Large intestine (tissue), 12 donors: ENCODE measurements at places on chromosomes 5 and 9. TPM values are rescaled to one million over a fixed set of nuclear protein-coding genes. Genes with fewer than 3 reads are reported as not detected.
A peak's percentile ranks its signal among the peaks of the same experiment; 100 is the strongest.

DNA sequence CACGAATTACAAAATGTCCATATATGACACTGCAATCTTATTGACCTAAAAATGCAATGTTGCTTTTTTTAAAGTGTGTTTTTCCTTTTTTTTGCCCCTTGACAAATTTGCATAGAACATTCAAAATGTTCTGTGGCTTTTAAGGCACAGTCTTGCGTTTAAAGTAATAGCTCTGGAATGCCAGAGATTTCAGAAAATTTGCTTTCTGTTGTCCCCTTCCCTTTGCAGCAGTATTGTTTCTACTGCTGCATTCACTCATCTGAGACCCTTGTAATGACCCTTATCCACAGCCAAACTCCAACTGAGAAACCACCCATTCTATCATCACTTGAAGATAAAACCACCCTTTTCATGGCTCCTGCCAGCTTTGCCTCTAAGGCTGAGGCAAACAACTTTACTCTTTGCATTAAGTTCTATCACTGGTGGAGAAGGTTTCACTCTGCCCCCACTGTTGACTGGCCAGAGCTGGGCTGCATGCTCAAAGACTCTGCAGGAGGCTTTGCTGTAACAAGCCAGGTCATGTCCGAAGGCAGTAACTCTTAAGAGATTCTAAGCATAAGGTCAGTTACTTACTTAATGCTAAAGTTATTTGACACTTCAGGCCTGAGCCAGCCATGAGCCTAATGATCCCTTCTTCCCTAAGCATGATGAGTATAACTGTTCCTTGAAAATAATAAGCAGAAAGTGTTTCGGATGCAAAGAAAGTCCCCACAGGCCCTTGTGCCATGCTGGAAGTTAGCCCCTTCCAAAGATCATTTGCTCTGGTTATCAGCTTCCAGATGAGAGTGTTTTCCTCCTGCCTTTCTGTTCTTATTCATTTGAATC lies 101.9 kb downstream of the CD180 start:
- DNase-seq = peak; percentile 17
- peak overlapping the region; percentile 59 for H3K27ac ChIP-seq

DNA sequence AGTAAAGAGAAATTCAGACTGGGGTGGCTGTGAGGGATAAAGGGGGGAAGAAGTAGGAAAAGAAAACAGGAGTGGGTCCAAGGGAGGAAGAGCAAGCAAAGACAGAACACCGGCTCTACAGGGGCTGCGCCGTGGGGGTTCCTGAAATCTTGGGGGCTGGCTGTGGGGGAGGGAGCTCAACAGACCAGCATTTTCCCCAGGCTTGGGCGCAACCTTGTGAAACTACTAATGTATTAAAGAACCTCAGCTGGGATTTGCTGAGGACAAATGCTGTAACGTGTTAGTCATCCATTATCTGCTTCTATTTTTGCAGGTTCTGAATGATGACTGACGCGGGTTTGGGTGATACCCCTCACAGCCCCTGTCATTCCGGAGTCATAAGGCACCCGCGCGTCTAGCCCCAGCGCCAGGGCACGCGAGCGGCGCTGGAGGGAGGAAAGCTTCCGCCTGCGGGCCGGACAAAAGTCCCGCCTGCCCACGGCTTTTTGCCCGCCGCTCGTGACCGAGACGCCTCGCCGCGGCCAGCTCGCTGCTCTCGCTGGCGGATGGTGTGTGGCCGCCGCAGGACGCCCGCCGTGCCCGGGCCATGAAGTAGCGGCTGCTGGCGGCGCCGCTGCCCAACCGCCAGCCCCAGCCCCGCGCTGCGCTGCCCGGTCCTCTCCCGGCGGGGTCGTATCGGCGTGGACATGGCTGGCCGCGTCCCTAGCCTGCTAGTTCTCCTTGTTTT lies 110.6 kb downstream of the PAM start:
- H3K36me3 ChIP-seq = peaks cover 2% of the 10 kb centered on the region
- peak overlapping the region; percentile 48 for H3K4me3 ChIP-seq
- peak overlapping the region; percentile 11 for H3K27ac ChIP-seq
- H3K27me3 ChIP-seq = no peaks in the 10 kb centered on the region

DNA sequence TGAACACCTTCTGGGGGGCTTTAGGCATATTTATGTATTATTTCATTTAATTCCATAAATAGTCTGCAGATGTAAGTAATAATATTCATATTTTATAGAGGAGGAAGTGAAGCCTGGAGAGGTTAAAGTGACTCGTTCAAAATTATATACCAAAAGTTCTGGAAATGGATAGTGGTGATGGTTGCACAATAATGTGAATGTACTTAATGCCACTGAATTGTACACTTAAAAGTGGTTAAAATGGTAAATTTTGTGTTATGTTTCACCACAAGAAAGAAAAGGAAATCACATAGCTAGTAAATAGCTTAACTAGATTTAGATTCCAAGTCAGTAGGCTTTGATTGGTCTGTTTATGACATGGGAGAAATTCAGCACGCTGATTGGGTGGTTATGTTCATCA lies 13.0 kb upstream of the TMEFF1 start:
- H3K36me3 ChIP-seq = no peaks in the 10 kb centered on the region
- no peak overlapping the region for H3K27ac ChIP-seq
- no peaks in the 10 kb centered on the region for H3K27me3 ChIP-seq
- no peak overlapping the region for H3K4me3 ChIP-seq

Gene IFNB1
- polyA plus RNA-seq = not detected

DNA sequence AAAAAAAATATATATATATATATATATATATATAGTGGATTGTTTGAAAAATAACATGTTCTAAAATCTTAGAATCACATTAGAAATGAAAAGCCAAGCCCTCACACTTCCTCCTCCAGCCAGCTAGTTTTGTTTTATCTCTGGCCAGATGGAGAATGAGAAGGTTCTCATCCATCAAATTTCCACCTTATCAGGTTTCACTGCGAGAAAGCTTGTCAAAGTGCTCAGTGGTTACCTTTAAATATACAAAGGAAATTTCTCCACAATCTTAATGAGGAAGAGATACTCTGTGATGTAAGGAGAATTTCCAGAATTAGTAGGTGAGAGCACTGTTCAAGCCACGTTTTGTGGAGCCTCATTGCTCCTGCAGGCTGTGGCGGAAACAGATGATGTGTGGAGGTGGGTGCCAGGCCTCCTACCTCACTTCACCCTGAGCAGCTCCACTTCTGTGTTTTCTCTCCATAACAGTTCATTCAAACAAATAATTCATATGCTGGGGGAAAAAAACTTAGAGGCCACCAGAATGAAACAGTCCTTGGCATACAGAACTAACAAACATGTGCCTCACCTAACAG lies 71.9 kb downstream of the CDK5RAP2 start:
- H3K36me3 ChIP-seq = peaks cover 47% of the 10 kb centered on the region
- no peak overlapping the region for H3K4me3 ChIP-seq
- no peaks in the 10 kb centered on the region for H3K4me1 ChIP-seq
- no peaks in the 10 kb centered on the region for H3K27me3 ChIP-seq
- no peak overlapping the region for H3K27ac ChIP-seq
- no peak for DNase-seq

GRCh38 chr5:132181011-132181629 lies 46.5 kb downstream of the P4HA2 start:
- DNase-seq = no peak
- H3K36me3 ChIP-seq = no peaks in the 10 kb centered on the region
- no peak overlapping the region for H3K27ac ChIP-seq
- no peaks in the 10 kb centered on the region for H3K27me3 ChIP-seq
- no peak overlapping the region for H3K4me3 ChIP-seq
- H3K4me1 ChIP-seq = no peaks in the 10 kb centered on the region

Gene LRRC70
- polyA plus RNA-seq = 4.2 TPM

Gene EXOSC3
- polyA plus RNA-seq = 33.6 TPM

DNA sequence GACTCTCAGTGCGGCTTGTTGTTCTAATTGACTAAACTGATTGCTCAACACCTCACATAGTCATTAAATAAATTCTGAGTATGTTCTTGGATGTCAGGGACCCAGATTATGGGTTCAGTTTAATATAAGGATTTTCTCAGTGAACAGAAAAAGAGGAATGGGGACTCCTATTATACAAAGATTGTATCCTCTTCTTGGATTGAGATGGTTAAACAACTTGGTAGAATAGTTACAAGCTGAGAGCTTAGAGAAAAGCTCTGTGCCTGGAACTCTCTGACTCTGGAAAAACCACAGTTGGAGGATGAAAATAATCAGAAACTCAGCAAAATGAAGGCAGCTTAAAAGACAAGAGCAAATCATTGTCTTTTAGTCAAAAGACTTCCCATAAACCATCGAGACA lies 30.5 kb downstream of the ANKRA2 start:
- no peaks in the 10 kb centered on the region for H3K36me3 ChIP-seq
- H3K27ac ChIP-seq = no peak overlapping the region
- no peak for DNase-seq
